Cortex of kidney (tissue), 1 donor: ENCODE measurements at places on chromosomes 2 and 18.

- no peak for DNase-seq
Measured at GRCh38 chr2:134305109-134305491, 51.2 kb downstream of the MGAT5 start.

DNA sequence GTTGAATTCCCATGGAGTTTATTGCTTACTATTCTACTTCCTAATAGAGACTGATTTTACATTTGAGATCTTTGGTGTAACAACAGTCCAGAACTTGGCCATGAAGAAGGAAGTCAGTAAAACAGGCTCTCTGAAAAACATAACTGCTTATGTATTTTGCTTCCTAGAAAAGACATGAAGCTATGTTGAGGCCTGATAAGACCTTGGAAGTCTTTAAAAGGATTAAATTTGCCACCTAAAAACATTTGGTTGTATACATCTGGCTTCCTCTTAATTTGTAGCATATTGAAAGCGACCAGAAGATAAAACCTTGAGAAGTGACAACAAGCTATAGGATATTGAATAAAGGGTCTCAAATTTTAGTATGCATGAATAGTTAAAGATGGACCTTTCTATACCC is 36.4 kb downstream of the PTRHD1 start:
- no peak for DNase-seq

DNA sequence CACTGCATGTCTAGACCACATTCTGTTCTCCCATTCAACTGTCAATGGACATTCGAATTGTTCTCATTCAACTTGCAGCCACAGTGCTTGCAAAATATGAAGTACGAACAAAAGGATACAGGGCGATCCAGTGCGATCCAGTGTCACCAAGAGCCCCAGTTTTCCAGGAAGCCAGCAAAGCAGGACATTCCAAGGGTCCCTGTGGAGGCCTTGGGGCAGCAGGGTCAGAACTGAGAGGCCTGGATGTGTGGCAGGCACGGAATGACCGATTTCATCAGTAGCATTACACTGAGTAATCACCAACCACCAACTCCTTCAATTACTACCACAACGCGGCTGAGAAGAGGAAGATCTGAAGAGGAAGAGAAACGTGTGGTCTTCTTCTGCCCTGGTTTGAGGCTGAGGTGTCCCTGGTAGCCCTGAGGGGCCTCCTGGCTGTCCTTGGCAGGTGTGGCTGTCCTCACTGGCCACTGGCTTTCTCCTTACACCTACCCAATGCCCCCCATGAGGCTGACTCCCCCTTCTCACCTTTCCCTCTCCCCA is 172.7 kb upstream of the FHL2 start:
- DNase-seq = no peak

GRCh38 chr2:7165736-7166135 is 248.5 kb downstream of the RNF144A start:
- no peak for DNase-seq

DNA sequence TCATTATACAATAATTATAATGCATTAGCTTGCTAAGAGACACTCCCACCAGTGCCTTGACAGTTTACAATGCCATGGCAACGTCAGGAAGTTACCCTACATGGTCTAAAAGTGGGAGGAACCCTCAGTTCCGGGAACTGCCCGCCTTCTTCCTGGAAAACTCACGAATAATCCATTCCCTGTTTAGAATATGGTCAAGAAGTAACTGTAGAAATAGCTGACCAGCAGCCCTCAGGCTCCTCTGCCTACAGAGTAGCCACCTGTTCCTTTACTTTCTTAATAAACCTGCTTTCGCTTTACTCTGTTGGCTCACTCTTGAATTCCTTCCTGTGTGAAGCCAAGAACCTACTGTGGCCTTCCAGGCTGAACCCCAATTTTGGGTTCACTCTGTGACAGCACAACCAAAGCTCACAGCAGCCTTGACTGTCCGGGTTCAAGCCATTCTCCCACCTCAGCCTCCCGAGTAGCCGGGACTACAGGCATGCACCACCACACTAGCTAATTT is 20.0 kb upstream of the PTPN2 start:
- no peak for DNase-seq

DNA sequence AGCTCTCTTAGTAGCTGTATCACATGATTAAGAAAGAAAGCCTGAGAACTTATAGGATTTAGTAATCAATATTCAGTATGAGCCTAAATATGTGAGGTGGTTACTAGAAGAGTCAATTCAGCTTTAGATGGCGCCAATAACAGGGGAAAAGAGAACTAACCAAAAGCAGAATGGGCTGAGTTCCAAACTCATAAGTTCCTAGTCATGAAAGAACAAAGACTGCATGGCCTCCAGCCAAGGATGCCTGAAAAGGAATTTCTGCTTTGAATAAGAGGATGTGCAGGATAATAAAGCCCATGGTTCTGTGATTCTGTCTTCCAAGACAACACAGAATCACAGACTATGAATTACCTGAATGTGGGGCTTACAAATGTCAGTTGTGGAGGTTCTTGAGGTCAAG is 196.5 kb downstream of the SATB2 start:
- DNase-seq = no peak

DNA sequence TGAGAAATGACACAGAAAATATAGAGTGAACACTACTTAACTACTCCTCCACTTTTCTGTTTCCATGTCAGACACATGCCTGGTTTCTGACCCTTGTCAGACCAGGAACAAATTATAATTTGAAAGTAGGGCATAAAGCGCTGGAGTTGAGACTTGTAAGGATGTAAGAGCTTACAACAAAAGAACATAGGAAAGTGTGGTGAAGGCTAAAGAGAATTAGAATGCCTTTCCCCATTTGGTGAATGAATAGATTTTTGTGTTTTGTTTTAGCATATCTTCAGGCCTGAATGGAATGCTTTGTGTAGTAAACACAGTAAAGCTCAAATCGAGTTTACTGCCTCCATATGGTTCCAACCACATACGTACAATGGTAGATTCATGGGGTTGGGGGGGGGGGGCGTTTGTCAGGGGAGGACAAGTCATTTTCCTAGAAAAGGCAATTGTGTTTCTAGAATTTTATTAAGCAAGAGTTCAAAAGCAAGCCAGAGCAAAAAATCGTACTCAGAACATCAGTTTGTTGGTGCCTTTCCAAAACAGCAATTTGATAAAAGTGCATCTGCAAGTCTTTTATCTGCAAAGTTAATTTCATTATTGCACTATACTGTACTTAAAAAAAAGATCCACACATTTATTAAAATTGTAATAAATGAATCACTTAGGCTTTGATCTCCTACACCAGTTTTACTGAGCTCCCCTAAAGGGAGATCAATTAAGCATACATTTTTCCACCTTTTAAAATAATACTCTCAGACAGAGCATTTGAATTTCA is 30.9 kb downstream of the NRXN1 start:
- DNase-seq = no peak

GRCh38 chr2:69547984-69548715 is 95.4 kb downstream of the AAK1 start:
- DNase-seq = no peak

DNA sequence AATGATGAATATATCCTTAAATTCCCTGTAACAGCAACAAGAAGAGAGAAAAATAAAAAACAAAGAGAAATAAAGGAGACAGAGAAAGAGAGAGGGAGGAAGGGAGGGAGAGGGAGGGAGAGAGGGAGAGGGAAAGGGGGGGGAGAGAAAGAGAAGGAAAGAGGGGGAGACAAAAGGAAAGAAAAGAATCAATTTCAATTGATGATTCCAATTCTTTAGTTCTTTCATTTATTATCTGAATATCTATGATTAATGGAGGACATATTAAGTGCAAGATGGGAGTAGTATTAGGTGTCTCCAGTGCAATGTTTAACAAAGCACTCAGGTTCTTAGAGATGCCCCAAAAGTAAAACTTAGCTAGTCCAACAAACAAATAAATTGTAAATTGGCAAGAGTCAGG is 97.2 kb upstream of the DPP10 start:
- no peak for DNase-seq

DNA sequence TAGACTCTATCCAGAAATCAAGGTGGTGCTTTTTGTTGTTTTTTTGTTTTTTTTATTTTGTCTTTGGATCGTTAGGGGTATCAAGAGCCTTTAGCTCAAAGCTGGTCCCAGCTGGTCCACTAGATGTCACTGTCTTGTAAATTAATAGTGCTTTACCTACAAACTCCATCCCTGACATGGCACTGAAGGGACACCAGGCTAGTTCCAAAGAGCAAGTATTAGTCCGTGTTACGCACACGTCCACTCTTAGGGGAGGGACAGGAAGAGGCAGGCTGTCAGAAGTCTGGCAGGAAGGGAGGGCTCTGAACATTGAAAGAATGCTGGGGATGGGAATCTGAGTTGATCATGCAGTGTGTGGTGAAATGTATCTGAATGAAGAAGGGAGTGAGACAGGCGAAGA is 85.9 kb upstream of the CCBE1 start:
- no peak for DNase-seq

GRCh38 chr2:186125156-186125555 is 360.9 kb upstream of the ZC3H15 start:
- DNase-seq = no peak

DNA sequence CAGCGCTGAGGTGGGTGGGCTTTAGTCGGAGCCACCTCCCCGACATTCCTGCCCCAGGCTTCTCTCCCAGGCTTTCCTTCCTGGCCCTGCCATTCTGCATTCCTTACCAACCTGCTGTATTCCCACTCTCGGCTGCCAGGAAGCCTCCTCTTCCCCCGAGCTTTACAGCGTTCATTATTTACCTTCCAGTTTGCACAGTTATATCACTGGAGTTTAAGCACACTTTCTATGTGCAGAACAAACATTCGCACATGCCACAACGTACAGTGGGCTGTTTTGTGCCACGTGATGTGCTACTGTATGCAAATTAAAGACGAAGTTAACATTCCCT is 246.3 kb downstream of the SOX11 start:
- DNase-seq = no peak
